GM18507 (cell line): ENCODE measurements at places on chromosomes 13 and 19.

GRCh38 chr19:43570174-43570791, 5.0 kb downstream of the XRCC1 start:
- DNase-seq, result no peak

GRCh38 chr19:19202707-19203011, 555 bp downstream of the NR2C2AP start:
- DNase-seq, result no peak

DNA sequence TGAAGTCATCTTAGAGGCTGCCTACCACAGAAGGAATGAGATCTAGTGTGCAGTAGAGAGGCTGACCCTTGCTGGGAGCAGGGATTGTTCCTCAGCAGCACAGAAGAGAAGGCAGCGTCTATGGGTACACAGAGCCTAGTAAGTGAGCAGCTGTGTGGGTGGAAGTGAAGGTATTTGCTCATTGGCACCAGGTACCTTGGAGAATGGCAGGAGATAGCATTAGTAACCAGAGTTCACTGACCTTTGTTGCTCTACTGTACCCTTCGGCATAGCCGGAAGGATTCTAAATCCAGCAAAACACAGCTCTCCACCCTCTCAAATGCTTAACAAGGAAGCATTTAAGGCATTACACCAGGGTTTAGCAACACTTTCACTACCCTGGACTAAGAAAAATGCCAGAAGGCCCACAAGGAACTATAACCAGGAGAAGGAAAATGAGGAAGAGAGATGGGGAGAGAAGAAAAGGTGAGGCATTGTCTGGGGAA, 12.3 kb downstream of the SOX21 start:
- no peak for DNase-seq

GRCh38 chr13:73129023-73129422, 70.2 kb downstream of the KLF5 start:
- DNase-seq, result no peak

GRCh38 chr13:22455036-22455435, 725.7 kb upstream of the SGCG start:
- DNase-seq, result no peak

GRCh38 chr13:24168392-24168750, 7.9 kb downstream of the SPATA13 start:
- DNase-seq, result no peak

DNA sequence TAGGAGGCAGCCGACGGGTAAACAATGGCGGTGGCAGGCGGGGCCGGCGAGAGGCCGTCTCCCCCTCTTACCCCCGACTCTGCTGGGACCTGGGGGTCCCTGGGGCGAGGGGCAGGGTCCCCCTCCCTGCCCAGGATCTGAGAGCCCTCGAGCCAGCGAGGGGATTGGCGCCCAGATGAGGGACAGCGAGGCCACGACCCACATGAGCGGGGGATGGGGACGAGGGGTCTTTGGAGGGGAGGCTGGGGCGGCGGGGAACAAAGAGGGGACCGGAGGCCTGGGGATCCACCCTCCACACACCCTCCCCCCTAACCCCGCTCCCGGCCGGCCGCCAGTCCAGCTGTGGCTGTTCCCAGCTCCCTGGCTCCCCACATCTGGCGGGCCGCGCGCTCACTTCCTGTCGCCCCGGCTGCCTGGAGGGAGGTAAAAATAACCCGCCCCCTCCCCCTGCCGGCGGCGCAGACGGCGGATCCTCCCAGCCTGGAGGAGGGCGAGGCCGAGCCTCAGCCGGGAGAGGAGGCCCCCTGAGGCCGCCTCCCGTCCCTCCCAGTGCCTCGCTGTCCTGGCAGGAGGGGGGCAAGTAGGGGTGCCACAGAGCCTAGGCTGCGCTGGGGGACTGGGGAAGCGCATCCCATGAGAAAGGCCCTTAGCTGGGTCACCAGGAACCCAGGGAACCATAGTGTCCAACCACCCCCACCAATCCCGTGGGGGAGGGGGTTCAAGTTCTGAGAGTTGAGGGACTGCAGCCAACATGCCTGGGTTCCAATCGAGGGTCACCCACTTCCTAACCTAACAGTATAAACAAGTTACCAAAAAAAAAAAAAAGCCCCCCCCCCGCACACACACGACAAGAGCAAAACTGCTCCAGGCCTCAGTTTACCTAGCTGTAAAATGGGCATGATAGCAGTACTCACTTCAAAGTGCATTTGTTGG, 29.3 kb upstream of the NANOS3 start:
- no peak for DNase-seq

DNA sequence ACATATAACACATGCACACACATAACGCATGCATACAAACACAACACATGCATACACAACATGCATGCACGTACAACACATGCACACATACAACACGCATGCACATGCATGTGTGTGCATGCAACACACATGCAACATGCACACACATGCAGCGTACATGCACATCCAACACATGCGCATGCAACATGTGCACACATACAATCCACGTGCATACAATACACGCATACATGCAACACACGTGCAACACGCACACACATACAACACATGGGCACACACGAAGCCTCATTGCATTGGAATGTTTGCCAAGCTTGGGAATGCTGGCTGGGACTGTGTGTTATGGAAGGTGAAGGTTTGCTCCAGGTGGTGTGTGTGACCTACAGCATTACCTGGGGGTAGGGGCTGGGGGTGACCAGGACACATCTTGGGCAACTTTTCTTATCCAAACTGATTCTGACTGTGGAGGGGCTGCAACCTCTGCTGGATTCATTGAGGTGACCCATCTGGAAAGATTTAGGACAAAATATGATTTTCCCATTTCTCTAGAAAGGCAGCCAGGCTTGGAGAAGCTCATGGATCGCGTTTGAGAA, 58.9 kb downstream of the SPACA7 start:
- no peak for DNase-seq

DNA sequence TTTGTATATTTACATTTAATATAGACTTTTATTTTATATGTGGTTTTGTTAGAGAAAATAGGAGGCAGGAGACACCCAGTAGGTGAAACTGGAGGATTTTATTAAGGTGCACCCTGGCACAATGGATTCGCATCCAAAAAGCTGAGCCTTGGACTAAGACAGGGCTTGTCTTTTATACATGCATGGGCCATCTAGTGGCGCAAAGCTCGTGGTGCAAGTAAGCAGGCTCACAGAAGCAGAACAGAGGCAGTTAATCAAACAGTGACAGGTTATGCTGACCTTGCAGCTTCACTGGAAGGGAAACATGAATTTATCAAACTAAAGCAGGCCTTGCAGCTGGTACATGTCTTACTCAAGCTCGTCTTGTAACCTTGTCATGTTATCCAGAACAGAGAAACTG, 58.8 kb upstream of the ZNF681 start:
- DNase-seq, result no peak

DNA sequence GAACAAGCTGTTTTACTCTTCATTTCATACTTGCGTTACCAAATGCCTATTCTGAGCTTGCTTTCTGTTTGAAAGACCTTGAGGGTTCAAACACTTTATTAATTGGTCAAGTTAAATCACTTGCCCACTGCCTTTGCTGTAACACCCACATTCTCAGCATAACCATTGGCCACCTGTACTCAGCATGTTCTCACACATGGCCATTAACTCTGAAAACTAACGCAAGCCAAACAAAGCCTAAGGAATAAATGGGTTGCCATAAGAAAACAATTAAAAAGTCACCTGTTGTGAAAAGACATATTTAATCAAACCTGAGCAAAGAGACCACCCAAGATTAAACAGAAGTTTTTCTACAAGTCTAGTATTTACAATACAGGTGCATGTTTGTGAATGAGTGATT, 517.2 kb upstream of the SPRY2 start:
- no peak for DNase-seq
